Endothelial cell of umbilical vein (primary cell): ENCODE measurements at places on chromosomes 4 and X. TPM values are rescaled to one million over a fixed set of nuclear protein-coding genes. Genes with fewer than 3 reads are reported as not detected.

SERTM2 gene
- not detected in 2 replicates for total RNA-seq

C4orf51 gene
- not detected in 2 replicates for total RNA-seq

CABS1 gene
- not detected in 2 replicates for total RNA-seq

CYTL1 gene
- total RNA-seq: 4.0 and 29.8 TPM in 2 replicates

NAP1L3 gene
- 0.22 and 0.25 TPM in 2 replicates for total RNA-seq

SLC6A8 gene
- 23.6 and 28.8 TPM in 2 replicates for total RNA-seq

TCEAL8 gene
- 51.8 and 52.0 TPM in 2 replicates for total RNA-seq

FRMD7 gene
- total RNA-seq: not detected in 2 replicates

CCKAR gene
- total RNA-seq: not detected in 2 replicates

POLA1 gene
- total RNA-seq: 16.4 and 18.6 TPM in 2 replicates

TRAPPC2 gene
- total RNA-seq: 13.0 and 14.1 TPM in 2 replicates

FRMPD4 gene
- total RNA-seq: not detected in 2 replicates

RIBC1 gene
- total RNA-seq: 0.42 and 0.86 TPM in 2 replicates
